ENCODE measurements at places on chromosomes 1 and 21.

GRCh38 chr1:31515056-31515775 is 61.1 kb upstream of the TINAGL1 start:
- no peak for DNase-seq

GRCh38 chr1:63651161-63651701 is 58.0 kb downstream of the PGM1 start:
- DNase-seq: no peak

GRCh38 chr1:156503698-156504437 is 3.3 kb upstream of the MEF2D start:
- no peak for DNase-seq

DNA sequence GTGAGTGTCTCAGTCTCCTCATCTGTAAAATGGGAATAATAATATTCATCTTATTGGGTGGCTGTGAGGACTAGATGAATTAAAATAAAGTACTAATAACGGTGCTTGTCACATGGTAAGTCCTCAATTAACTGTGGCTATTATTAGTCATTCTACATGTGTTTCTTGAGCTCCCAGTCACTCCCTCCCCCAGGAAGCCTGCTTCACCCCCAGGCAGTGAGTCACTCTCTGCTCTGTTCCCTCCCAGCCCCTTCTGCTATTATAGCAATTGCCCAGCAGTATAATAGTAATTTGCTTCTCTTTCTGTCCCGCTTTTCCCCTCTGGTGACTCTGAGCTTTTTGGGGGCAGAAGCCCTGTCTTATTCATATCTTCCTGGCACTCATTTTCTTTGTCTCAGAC is 102.0 kb downstream of the BEND5 start:
- no peak for DNase-seq
